Kidney epithelial cell (primary cell): ENCODE measurements at places on chromosomes 2 and 18. TPM values are rescaled to one million over a fixed set of nuclear protein-coding genes. Genes with fewer than 3 reads are reported as not detected.

The PFN4 gene
- 1.9 and 3.4 TPM in 2 replicates for total RNA-seq

The PROC gene
- total RNA-seq, result 1.4 and 2.9 TPM in 2 replicates

The FAM237A gene
- total RNA-seq, result not detected in 2 replicates

The TMEM178A gene
- 1.7 and 2.8 TPM in 2 replicates for total RNA-seq

The OR6B2 gene
- not detected in 2 replicates for total RNA-seq

The TMEM247 gene
- total RNA-seq, result not detected in 2 replicates

The IGFBP2 gene
- total RNA-seq, result 298 and 307 TPM in 2 replicates

The INHBB gene
- 0.14 and 0.50 TPM in 2 replicates for total RNA-seq

The VWC2L gene
- total RNA-seq, result not detected in 2 replicates

The TLX2 gene
- total RNA-seq, result 0.27 TPM in 1 of 2 replicates, not detected in the other

The COLEC12 gene
- total RNA-seq, result 1.2 and 1.8 TPM in 2 replicates

- no peak for DNase-seq
Observed at GRCh38 chr18:35841283-35841682, 131.2 kb upstream of the RMP24 start.

- no peak for DNase-seq
Observed at GRCh38 chr2:133266041-133266925, 302.0 kb downstream of the NCKAP5 start.

DNA sequence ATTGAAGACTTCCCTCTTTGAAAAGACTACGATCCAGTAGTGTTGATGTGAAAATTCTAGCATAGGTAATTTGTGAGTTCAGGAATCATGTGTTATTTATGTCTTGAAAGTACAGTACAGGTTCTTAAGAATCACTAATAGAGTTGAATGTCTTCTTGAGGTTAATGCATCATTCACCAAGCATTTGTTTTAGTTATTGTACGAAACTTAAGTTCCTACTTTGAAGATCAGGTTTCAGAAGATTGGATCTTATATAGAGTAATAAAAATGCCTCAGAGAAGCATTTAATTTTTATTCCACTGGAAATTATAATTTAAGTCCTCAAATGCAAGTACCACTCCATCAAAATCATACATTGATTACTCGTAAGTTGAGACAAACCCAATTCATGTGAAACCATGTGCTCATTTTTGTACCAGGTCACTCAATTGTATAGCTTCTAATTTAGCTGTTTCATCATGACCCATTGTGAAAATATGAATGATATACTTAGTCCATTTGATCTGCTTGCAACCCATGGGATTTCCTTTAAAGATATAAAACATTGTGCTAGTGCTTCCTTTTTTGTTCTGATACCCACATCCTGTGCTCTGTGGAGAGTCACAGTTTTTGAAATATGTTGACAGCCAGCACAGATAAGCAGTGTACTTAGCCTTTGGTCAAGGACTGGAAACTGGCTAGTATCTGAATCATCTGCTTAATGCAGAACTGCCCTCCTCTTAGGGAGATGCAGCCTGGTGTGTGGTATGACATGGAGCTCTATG is 22.5 kb upstream of the RAB27B start:
- peak; percentile 54 for DNase-seq

- peak; percentile 38 for DNase-seq
Observed at GRCh38 chr2:98944775-98945174, 8.8 kb upstream of the CRACDL start.

DNA sequence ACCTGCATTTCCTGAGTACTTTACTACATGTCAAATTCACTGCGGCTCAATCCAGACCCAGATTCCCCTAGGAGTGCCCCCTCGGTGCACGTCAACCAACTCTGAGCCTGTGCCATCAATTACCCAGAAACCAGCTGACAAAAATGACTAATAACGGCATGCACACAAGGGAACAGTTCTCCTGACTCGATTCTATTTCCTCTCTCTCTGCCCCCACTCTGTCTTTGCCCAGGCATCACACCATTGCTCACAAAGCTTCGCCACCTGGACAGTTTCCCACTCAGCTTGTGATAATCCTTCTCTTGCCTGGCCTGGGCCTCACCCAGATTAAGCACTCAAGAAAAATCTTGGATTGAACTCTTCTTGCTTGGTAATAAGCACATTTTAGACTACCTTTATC is 115.3 kb upstream of the NDUFV2 start:
- DNase-seq, result no peak

GRCh38 chr18:28357766-28358401 is 181.0 kb upstream of the CDH2 start:
- no peak for DNase-seq

DNA sequence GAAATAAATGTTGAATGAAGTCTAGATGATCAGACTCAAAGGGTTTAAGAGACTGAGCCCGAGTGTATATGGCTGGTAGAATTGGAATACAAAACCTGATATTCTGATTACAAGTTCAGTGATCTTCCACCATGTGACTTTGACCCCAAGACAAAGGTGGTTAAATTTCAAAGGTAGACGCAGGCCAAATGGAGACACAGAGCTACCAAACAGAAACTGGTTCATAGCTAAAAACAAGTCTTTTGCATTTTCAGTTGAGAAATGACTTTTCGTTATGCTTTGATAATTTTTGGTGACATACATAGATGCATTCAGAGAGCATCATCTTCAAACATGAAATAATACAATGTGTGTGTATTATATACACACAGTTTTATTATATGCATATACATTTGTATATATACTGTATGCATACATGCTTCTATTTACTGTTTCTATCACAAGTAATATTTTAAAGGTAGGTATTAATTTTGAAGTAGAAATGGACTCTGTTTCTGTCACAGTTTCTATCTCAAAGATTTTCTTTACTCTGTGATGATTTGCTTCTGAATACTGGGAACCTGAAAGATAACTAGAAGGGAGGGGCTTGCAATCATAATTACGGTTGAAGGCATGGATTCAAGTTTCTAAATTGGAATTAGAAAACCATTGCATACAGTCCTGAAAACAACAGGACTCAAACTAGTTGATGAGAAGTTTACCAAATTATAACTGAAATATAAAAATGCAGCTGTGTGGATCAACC is 142.3 kb downstream of the ABCA12 start:
- DNase-seq, result no peak

DNA sequence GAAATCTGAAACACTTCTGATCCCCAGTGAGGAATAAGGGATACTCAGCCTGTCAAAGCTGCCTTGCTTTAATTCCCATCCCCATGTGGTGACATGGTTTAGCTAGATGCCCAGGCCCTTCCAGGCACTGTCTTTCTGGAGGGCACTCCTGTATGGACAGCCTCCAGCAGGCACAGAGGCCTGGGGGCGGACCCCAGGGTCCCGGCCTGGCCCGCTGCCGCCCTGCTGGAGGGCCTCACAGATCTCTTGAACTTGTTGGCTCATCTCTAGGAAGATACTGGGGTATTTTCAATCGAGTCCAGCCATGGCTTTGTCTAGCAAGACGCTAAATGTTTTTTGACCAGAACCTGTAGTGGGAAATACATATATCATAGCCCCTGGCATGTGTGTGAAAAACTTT is 21.0 kb upstream of the CNNM3 start:
- no peak for DNase-seq

DNA sequence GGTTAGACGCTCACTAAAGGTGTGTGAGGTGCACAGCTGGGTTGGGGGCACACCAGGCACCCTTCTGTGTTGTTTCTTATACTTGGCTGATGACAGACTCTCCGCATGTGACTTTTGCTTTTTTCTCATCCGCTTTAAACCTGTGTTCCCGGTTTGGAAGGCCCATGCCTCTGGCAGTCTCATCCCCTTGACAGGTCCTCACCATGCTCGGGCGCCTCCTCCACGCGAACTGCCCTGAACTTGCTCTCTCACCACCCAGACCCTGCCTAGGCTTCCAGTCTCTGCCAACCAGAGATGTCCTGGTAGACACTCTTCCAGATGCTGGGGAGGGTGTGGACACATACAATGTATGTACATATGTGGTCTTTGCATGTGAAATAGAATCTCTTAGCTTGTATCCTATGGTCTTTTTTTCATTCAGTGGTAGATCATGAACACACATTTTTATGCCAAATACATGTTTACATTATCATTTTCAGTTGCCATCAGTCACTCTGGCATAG is 79.8 kb downstream of the LIMS1 start:
- no peak for DNase-seq

- no peak for DNase-seq
Observed at GRCh38 chr18:25349131-25349925, 2.6 kb downstream of the ZNF521 start.

GRCh38 chr18:9663377-9663776 is 44.7 kb upstream of the RAB31 start:
- no peak for DNase-seq

- no peak for DNase-seq
Observed at GRCh38 chr18:23938043-23938756, 76.4 kb upstream of the TTC39C start.

DNA sequence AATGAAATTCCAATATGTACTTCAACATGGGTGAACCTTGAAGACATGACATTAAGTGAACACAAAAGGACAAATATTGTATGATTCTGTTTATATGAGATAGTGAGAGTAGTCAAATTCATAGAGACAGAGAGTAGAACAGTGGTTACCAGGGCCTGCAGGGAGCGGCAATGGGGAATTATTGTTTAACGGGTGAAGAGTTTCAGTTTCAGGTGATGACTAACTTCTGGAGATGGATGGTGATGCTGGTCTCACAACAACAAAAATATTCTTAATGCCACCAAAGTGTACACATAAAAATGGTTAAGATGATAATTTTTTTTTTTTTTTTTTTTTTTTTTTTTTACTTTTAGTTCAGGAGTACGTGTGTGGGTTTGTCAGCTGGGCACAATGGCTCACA is 109.4 kb upstream of the TMEM200C start:
- no peak for DNase-seq

DNA sequence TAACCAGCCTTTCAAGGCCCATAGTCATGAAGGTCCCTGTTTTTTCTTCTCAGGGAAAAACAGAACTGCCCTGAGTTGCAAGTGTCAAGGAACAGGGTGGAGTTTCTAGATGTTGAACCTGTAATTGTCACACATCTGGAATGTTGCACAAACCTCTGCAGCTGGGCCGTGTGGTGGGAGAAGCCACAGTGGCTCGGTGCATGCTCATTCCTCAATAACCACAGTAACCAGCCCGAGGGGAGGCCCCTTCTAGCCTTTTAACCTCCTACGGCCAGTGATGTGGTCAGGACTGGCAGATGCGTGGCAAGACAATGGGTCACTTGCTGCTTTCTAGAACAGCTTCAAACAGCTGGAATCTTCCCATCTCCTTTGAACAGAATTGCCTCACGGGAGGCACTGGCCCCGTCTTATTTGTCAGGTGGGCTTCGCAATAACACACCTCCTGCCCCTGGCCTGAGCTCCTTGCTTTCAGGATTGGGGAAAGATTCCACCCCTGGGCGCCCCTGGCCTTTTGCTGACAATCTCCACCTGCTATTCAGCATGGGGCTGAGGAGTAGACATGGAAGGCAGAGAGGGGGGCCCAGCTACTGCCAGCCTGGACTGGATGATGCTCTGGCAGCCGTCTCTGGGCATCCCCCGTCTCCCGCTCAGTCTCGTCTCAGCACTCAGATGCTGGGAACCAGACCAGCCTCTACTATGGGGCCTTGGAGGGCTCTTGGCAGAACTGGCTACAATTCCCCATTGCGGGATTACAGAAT is 102.9 kb downstream of the KLHL29 start:
- peak; percentile 77 for DNase-seq

GRCh38 chr18:43012951-43013350 is 102.5 kb downstream of the RIT2 start:
- no peak for DNase-seq

- no peak for DNase-seq
Observed at GRCh38 chr2:20214566-20215182, 10.3 kb downstream of the SDC1 start.

DNA sequence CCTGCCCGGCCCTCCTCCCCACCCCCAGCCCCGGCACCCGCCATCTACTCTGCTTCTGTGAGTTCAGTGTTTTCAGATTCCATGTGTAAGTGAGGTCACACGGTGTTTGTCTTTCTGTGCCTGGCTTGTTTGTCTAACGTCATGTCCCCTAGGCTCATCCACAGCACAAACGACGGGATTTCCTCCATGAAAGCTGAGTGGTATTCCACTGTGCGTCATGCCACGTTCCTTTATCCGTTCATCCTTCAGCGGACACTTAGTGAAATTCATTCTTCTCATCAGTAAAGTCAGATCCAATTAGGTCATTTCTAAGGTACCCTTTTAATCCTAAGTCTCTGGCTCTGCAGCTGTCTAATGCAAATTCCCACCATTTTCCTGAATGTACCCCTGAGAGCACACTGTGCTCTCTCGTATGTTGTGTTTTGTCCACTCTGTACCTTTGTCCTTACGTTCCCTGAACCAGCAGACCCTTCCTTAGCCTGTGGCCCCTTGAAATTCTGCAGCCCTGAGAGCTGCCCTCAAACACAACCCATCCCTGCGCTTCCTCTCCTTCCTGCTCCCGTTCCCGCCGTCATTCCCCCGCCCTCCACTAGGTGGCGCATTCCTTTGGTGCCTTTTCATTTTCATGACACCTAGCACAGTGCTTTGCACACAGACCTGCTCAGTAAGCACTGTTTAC is 44.1 kb downstream of the TRAPPC12 start:
- DNase-seq, result no peak

DNA sequence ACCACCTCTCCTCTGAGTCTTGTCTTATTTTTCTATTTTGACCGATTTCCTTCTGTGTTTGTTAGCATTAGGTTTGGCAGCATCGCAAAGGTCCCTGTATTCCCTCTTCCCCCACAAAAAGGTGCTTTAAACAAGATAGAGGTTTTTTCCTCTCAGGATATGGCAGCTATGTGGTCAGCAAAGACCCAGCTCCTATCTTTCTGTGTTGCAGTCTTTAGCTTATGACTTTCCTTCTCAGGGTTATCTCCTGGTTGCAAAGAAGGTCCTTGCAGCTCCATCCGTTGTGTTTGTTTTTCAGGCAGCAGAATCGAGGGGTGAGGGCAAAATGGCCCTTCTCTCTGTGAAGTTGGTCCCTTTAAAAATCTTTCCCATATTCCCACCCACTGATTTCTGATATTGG is 38.4 kb downstream of the GALNT1 start:
- no peak for DNase-seq

DNA sequence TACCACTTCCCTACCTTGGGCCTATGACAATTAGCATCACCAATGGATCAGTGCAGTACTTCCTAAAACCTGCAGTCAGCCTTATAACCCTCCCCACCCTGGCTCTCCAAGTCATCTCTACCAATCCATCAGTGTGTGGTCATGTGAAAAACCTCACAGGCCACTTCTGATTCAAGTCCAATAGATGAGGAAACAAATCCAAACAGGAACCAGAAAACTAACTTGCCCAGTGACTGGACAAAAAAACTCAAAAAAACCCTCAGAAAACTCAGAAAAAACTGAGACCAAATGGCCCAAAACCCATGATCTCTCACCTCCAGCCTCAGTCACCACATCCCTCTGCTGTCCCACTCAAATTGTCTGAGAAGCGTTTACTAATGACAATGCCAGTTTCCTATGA is 43.3 kb downstream of the TGFA start:
- DNase-seq, result no peak

GRCh38 chr18:24414349-24415003 is 12.0 kb upstream of the IMPACT start:
- no peak for DNase-seq

- no peak for DNase-seq
Observed at GRCh38 chr2:1407950-1408675, 5.2 kb upstream of the TPO start.

- DNase-seq, result no peak
Observed at GRCh38 chr2:107931412-107931811, 54.9 kb upstream of the SLC5A7 start.
